ENCODE measurements at places on chromosomes 4 and X.

- DNase-seq: no peak
Measured at GRCh38 chr4:71066737-71067716, 73.6 kb downstream of the DCK start.

DNA sequence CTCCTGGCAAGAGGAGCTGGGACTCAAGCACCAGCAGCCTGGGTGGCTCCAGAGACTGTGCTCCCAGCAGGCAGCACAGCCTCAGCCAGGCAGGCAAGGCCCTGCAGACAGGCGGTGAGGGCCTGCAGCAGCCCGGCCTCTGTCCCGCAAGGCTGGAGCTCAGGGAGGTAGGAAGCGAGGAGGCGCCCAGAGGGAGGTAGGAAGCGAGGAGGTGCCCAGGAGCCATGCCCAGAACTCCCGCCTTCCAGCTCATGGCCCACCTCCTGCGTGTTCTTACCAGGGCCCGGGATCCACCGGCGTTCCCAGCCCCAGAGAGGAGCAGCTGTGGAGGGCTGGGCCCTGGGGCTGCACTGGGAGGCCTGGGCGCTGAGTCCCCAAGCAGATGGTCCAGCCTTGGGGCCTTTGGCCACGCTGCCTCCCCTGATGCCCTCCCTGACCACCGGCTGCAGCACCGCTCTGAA is 133.1 kb downstream of the HMX1 start:
- DNase-seq: no peak

DNA sequence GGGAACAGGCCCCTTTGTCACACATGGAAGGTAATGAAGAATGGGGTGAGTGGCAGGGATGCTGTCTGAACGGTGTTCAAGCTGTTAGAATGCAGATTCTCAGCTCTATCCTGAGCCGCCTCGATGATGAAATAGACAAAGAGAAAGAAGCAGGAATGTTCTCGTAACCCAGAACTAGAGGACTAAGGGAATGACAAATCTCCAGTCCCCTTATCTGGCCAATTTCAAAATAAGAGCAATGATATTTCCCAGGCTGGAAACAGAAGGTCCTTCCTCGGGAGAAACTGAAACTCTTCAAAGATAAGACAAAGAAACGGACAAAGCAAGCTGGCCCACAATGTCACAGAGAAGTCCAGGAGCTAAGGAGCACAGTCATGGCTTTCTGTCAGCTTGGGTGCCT is 29.5 kb upstream of the MTNR1A start:
- no peak for DNase-seq

- DNase-seq: no peak
Measured at GRCh38 chrX:30577362-30577991, at the start of gene TASL. Gene TASL, minus strand, starts transcription at chrX:30577766. Its CDS starts 17,411 bp downstream, at chrX:30560355.

DNA sequence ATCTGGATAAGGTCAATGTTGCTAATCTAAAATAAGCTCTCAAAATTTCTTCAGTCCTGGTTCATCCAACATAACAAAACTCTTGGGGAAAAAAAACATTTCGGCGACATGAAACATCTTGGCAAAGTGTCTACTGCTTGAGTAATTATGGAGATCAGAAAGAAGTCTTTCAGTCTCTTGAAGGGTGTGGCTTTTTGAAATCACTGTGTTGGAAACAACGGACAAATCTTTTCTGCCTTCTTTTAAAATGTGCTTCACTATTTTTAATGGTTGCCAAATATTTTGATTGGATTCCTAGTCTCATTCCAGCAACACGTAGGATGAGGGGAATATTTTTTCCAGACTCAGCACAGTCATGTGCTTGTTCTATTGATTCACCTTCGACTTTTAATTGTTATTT is 138.6 kb downstream of the KLHL8 start:
- peak; percentile 29 for DNase-seq

- DNase-seq: no peak
Measured at GRCh38 chr4:86892636-86892960, 376 bp upstream of the C4orf36 start.

DNA sequence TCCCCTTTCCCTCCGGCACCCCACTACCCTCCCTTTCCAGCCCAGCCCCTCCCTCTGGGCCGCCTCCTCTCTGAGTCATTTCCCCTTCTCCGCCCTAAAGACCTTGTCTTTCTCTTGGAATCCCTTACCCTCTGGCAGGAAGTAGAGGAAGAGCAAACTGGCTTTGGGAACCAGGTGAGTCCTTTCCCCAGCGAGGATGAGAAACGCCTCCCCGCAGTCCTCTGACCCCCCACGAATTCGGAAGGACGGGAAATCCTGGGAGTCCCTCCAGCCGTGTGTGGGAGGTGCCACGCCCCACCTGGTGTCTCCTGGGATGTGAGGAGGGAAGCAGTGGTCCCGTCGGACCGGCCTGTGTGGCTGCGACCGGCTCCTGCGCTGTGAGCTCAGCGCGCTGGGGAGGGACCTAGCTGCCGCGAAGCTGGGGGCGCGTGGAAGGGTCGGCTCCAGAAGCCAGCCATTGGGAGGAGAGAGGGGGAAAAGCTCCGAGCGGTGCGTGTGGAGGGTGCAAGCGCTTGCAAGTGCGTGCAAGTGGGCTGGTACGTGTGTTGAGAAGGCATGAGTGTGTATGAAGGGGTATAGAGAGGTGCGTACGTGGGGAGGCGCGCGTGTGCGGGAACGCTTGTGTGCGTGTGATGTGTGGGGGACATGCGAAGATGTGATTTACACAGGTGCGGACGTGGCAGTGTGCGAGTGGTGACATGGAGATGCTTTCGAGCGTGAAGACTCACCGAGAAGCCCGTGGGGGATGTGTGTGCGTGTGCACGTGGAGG is 46.3 kb downstream of the TEX13B start:
- DNase-seq: no peak

- DNase-seq: peak; percentile 6
Measured at GRCh38 chrX:135973025-135973547, 702 bp downstream of the MMGT1 start.

DNA sequence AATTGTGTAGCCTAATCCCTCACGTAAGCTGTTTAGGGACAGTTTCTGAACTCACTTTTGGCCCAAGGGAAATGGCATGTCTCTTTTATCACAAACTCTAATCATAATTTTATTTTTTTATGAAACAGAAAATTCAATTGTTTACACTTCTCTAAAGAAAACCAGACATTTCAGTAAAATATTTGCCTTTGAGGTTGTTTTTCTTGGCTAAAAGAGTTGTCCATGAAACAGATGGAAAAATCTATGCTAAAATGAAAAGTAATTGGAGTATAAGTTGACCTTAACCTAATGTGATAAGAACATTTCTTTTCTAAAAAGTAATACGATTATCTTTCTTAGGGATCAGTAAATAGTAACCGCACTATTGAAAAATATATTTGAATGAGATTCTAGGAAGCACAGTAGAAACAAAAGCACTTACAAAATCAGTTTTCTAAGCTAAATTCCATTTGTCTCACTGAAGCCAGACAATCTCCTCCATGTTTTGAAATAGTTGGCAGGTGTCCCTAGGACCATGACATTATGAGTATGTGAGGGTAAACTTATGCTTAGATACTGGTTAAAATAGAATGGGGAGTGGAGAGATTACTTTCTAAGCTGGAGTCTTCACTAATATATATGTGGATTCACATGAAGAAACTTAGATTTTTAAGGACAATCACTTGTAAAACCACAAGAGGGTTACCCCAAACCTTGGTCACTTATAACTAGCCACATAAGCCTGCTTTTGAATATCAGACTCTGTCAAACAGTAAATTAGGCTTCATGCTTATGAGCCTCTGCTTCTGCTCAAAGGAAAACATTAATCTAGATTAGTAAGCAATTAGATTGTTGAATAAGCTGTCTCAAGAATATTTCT is 20.1 kb upstream of the TET2 start:
- peak; percentile 64 for DNase-seq
